Pons (tissue), 1 donor: ENCODE measurements at places on chromosomes 2 and 18.

- no peak for DNase-seq
Measured at GRCh38 chr18:36155851-36156757, 26.4 kb downstream of the ELP2 start.

GRCh38 chr2:42929546-42930024 is 137.2 kb upstream of the HAAO start:
- no peak for DNase-seq

- no peak for DNase-seq
Measured at GRCh38 chr2:3646446-3646845, 11.6 kb upstream of the ALLC start.

- DNase-seq: no peak
Measured at GRCh38 chr2:86617153-86617552, 6.5 kb downstream of the RNF103 start.

DNA sequence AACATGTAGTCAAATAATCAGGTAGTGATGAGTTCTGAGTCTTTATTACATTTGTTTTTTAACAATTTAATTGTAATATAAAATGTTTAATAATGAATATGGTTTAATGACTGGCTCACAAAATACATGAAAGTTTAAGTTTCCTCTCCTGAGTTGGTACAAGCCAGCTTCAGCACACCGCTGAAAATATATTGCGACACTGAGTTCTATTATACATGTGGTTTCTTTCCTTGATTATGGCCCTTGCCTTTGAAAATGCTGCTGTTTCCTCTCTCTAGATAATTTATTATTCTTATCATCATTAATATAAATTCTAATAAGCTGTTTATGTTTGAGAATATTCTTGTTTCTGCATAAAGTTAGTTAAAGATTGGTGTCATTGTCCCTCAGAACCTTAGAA is 249.3 kb downstream of the PARD3B start:
- DNase-seq: no peak

DNA sequence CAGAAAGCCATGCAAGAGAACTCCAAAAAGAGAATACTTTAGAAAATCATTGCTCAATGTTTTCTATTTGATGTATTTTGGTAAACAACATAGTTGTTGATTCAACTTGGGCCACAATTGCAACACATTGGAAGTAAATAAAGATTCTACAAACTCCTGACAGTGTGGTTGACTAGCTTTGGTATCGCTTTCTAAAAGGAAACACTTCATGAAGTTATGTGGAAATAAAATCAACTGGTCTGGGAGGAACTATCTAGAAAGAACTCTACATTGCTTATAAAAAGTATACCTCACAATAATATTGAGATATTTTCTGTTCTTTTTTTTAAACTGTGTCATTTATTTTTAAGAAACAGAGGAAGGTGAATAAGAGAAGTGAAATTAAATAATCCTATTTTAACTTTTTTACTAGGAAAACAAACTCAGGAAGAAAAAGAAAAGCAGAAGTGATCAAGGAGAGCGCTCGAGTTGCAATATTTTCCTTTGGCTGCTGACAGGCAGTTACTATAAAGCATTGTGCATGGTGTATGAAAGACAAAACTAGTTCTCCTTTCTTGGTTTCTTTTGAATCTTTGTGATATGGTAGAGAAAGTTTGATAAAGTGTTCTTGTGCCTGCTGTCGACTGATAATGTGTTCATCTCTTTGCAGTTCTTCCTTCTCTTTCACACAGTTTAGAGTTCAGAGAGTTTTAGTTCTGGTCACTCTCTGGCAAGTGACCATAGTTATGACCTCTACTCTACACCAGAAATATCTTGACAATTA is 3.0 kb downstream of the DHRS9 start:
- DNase-seq: peak; percentile 74

GRCh38 chr2:70509565-70509964 is 44.1 kb downstream of the TGFA start:
- no peak for DNase-seq

- DNase-seq: no peak
Measured at GRCh38 chr2:144548532-144549191, 28.7 kb upstream of the ZEB2 start.

- DNase-seq: peak; percentile 80
Measured at GRCh38 chr2:102226612-102227391, 40.0 kb downstream of the IL1RL2 start.

DNA sequence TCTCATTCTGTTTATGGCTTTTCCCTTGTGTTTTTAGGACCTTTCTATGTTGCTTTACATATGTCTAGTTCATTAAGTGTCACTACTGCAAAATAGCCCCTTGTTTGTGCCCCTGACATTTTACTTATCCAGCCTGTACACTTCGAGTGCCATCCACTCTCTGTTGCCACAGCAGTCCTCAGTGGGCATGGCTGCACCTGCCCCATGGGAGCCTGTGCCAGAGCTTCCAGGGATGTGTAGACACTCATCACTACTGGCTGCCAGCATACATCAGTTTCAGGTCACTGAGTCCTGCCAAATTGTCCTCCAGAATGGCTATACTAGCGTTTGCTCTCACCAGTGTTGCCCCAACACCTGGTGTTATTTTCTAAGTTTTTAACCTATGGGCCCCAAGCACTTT is 80.4 kb downstream of the ARMC9 start:
- no peak for DNase-seq

GRCh38 chr18:5475267-5475666 is 68.5 kb downstream of the EPB41L3 start:
- peak; percentile 43 for DNase-seq

DNA sequence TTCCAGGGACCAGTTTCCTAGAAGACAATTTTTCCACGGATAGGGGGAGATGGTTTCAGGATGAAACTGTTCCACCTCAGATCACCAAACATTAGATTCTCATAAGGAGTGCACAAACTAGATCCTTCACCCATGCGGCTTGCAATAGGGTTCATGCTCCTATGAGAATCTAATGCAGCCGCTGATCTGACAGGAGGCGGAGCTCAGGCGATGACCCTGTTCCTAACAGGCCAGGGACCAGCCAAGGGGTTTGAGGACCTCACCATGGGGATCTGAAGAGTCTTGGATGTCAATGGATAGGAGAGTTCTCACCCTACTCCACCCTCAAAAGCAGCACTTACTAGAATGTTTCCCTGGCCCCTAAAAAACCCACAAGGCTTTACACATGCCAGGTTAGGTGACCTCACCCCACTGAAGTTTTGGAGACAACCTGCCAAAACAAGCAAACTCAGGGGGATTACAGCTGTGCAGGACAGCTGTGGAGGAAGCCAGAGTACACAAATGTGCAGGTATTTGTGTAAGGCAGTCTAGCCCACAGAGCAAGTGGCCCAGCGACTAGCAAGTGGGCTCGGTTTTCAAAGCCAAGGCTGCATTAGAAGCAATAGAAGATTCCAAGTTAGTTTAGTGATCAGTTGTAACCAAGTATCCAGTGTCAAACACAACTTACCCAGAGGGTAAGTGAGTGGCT is 3.9 kb downstream of the EVA1A start:
- no peak for DNase-seq

DNA sequence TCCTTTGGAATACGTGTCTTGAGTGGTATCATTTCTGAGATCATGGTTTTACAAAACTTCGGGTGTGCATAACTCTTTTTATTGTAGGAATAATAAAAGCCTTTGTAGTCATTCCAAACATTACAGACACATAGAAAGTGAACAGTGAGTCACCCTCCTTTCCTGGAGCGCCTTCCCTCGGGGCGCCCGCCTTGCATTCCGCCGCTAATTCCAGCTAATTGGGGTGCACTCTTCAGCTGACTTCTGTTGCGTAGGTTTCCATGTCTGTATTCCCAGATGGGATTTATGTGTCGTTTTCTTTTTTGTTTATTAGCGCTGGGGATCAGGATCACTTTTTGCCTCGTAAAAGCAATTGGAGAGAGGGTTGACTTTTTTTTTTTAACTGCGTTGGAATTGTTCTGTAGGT is 18.7 kb downstream of the SH3BP4 start:
- DNase-seq: no peak

- no peak for DNase-seq
Measured at GRCh38 chr2:59308108-59308507, 1067.0 kb upstream of the FANCL start.

GRCh38 chr18:24535527-24536295 is 75.3 kb downstream of the HRH4 start:
- DNase-seq: no peak

GRCh38 chr2:197264332-197264731 is 46.2 kb downstream of the ANKRD44 start:
- DNase-seq: no peak

DNA sequence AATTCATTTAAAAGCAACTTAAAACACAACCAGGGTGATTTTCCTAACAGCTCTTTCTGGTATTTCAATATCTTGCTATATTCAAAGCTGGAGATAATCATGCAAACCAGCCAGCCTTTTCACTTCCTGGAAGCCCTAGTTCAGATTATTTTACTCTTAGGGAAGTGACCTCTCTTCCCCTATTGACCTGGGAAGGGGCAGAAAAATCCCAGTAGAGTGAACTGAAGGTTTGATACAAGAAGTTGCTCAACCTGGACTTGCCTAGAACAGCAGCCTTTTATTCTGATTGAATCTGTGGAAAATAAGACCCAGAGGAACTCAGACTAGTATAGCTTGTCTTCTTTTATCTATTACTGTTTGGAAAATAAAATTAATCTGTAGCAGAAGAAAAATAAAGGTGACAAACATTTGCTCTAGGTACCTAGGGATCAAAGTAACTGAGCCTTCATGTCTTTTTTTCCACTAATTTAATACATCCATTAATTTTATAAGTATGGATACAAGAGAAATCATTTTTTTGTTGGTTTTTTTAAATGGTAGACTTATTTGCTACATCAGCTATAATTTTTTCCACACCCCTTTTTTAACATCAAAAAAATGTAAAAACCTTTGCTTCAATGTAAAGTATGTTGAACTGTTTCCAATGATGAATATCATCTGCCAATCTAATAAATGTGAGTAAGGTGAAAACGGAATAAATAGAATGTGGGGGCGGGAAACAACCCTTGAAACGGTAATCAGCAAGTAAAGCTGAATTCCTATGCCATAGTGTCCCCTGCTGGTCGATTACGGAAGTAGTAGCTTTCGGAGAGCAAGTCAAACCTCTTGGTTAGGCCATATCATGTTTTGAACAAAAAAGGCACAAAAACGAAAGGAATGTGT is 629.9 kb downstream of the NRXN1 start:
- DNase-seq: peak; percentile 83

DNA sequence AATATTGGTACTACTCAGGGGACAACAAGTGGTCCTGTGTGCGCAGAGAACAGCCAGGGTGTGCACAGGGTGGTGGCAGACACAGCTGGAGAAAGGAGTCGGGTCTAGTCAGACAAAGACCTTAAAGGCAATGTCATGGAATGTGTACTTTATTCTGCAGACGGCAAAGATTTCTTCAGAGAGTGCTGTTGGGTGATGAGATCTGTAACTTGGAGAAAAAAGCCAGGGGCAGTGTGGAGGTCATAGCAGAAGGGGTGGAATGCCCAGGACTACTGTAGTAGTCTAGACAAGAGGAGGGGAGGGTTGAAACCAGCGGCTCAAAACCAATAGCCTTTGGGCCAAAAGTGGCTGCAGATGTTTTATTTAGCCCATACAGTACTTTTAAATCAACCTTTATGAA is 121.3 kb upstream of the ZFP36L2 start:
- no peak for DNase-seq

DNA sequence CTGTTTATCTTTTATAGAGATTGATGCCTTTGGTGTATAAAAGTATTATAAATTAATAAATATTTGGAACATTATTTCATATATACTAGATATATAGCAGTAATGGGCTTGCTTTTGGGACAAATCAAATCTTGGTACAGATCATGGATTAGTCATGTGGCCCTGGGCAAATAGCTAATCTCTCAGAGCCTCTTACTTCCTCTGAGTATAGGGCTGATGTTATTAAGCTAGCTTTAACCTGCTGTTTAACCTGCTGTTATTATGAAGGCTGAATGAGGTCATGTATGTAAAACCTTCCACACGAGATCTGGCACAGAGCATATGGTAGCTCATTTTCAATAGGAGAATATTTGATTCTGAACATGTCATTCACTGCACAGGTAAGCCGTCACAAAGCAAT is 5.7 kb downstream of the ITGB6 start:
- no peak for DNase-seq

DNA sequence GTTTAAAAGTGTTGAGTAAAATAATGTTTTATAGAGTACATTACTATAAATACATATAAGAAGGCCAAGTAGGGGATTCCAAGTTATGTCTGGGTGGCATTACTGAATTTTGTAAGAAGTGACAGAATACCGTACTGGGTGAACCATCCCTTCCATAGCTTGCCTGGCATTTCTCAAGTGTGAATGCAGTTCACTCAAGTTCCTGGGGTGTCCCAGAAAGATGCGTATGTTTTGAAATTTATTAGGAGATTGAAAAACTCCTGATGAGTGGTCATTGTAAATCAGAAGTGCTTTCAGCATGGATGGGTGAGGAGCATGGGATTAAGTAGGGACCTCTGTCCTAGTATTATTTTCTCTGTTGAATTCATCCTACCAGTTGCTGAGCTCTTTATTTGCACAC is 103.2 kb downstream of the VAPA start:
- DNase-seq: no peak

- DNase-seq: no peak
Measured at GRCh38 chr2:136248242-136248641, 130.3 kb upstream of the CXCR4 start.

- DNase-seq: no peak
Measured at GRCh38 chr18:76130845-76131244, 364.2 kb downstream of the ZNF516 start.

DNA sequence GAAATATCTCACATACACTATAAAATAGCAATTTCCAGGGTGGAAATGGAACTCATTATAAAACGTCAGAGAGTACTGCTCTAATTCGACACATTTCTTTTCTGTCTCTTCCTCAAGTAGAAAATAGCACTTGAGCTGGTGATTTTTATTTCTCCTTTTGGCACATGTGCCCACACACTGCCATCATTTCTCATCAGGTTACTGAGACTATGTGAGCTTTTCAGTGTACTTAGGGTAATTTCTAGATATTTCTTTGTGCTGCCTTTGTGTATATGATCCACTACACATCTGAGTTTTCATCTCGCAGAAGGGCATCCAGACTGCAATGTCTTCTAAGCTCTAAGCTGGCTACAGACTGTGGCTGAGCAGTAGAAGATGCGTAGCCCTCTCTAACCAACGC is 62.1 kb upstream of the PGAP1 start:
- no peak for DNase-seq

GRCh38 chr18:36296650-36297416 is 680 bp upstream of the FHOD3 start:
- peak; percentile 65 for DNase-seq

GRCh38 chr2:120589771-120590608 is 145.7 kb upstream of the GLI2 start:
- DNase-seq: no peak

- no peak for DNase-seq
Measured at GRCh38 chr2:214533541-214533940, 122.7 kb downstream of the VWC2L start.

DNA sequence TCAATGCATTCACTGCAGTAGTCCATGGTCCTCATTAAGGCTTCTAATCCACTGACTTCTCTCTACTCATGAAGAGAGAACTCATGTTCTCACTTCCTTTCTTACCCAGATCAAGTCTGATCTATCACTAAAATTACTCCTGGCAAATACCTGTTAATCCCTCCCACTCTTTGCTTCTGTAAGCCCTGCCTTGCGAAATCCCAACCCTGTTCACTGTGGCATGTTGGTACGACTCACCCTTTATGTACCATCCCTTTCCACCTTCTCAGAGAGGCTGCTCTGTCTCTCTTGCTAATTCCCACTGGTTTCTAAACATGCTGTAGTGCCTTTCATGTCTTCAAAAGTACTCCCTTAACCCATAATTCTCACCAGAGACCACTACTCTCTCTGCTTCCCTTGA is 272.2 kb upstream of the ACVR2A start:
- no peak for DNase-seq

- DNase-seq: no peak
Measured at GRCh38 chr2:187527262-187527661, 27.0 kb downstream of the TFPI start.
